ENCODE measurements at places on chromosomes 7 and 10.

DNA sequence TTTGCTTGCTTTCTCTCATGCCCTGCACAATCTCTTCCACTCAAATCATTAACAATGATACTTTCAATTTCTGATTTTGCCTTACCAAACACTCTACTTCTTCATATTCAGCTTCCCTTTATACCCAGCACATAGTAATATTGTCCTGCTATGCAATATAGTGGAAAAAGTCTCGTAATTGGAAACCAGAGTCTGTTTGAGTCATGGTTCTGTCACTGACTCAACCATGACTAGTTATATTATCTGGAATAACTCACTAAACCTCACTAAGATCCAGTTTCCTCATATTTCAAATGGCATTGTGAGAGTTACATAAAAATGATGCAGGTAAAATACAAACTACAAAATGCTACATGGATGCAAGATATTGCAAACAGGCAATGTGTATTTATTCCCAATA lies 98.5 kb upstream of the LRRTM3 start:
- no peak for DNase-seq

DNA sequence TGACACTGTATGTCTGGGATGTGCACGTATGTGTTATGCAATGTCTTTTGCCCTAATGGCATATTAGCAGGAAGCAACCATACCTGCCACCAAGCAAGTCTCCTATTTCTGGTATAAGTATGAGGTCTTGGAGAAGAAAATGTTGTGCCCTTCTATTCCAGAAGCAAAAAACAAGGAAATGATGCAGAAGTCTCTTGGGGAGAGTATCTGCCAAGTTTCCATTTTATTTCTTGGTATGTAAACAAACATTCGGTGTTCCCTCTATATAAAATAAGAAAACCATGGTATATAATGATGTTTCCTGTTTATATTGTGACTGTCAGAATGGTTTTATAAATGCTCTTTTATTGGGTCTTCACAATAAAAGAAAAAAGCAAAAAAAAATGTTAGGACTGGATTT lies 19.3 kb upstream of the MYO3A start:
- no peak for DNase-seq

DNA sequence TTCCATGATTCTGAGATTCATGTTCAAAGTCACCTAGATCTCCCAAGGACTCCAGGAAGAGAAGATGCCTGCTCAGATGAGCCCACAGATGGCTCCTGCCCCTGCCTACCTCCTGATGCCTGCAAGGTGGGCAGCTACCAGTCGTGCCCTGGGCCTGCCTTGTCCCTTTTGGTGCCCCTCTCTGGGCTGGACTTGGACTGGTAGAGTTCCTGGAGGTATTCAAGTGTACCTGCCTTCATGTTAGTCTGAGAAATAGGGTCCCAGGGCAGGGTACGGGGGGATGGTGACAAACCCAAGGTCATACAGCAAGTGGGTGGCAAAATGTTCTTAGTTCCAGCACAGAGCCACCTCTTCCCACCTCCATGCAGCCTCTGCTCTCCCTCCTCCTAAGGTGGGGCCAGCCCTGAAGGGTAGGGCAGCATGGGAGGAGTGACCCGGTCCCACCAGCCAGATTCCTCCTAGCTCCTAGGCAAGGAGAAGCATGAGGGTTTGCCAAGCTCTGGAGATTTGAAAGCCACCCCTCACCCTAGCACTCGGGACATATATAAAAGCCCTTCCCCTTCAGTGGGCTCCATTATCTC lies 80.8 kb upstream of the UNC5B start:
- no peak for DNase-seq

DNA sequence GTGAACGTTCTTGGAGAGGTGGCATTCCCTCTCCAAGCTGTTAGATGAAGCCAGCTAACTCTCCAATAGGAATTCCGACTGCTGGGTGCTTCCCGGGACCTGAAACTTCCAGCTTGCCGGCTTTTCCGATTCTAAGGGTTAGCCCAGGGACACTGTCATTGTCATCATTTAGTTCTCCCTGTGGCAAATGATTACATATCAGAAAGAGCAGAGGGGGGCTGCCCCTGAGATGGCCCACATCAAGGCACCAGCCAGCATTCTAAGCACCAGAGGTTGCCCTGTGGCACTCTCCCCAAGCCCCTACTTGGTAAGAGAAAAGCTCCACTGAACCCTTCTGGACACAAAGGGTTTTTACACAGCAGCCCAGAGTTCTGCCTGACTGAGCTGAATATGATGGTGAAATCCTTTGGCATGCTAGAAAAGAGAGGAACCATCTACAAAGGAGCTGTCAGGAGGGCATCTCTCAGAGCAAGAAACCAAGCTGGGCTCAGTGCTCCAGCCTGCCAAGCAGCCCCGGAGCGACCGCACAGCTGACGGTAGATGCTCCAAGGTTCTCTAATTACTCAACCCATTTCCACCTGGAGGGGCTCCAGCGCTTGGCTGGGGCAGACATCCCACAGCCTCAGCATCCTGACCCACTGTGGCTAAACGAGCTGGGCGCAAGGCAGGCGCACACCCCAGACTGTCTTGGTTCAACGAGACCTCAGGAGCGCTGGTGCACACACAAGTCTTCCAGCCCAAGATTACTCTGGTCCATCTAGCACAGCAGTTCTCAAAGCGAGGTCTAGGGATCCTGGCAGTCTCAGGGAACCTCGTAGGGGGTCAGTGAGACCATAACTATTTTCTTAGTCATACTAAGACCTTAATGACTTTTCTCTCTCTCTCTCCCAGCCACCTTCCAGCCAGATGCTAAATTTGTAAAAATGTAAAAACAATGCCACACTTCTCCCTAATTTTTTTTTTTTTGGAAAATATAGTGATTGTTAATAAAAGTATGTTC lies 160.5 kb downstream of the GFRA1 start:
- no peak for DNase-seq

GRCh38 chr7:143369678-143370651 lies 7.5 kb upstream of the FAM131B start:
- DNase-seq = no peak

DNA sequence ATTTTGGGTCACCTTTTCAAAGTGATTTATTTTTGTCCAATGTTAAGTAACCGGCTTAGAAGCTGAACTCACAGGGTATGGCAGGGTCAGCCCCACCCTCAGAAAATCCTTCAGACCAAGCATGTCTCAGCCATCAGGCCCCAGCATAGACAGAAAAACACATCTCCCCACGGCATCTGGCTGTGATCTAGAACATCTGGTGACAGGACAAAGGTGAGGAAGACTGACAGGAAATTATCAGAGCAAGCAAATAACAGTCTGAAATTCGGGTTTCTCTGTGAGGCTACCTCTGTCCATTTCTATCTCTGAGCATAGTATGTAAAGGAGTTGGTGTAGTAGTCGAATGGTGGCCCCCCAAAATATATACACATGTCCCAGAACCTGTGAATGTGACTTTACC lies 177.0 kb upstream of the C1GALT1 start:
- DNase-seq = no peak

- no peak for DNase-seq
Observed at GRCh38 chr10:103660364-103661197, 167.1 kb downstream of the NEURL1 start.

- DNase-seq = no peak
Observed at GRCh38 chr10:102643336-102644065, 778 bp upstream of the TRIM8 start.

GRCh38 chr10:114911052-114911711 lies 26.8 kb upstream of the TRUB1 start:
- DNase-seq = no peak

GRCh38 chr10:543862-544822 lies 145.3 kb downstream of the DIP2C start:
- DNase-seq = no peak

GRCh38 chr10:132411561-132412253 lies 14.7 kb downstream of the PWWP2B start:
- no peak for DNase-seq

DNA sequence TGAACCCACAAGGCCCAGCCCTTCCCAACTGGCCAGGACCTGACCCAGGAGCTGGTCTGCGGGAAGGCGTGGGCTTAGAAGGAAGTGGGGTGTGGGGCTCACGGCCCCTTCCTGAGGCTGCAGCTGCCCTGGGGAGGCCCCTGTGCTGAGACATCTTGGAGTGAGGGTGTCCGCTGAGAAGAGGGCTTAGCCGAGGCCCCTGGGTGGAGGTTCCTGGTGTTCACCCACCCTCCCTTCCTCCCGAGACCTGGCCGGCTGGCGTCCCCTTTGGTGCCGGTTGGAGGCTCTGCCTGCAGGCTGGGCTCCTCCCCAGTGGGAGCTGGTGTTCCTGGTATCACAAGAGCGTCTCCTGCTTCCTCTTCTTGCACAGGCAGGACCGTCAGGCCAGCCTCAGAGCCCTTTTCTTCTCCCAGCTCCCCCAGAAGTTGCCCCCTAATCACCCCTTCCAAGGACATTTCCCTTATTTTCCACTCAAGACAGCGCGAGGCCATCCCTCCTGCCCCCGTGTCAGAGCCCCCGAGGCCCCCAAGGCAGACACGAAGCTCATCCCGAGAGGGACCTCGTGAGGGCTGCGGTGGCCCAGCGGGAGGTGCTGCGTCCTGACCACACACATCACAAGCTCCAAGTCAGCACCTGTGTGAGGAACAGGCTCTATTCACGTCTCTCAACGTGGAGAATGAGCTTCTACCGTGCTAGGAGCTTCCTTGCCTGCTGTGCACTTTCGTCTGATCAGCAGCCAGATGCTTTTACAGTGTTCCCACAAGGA lies 25.1 kb upstream of the FAM20C start:
- DNase-seq = no peak

DNA sequence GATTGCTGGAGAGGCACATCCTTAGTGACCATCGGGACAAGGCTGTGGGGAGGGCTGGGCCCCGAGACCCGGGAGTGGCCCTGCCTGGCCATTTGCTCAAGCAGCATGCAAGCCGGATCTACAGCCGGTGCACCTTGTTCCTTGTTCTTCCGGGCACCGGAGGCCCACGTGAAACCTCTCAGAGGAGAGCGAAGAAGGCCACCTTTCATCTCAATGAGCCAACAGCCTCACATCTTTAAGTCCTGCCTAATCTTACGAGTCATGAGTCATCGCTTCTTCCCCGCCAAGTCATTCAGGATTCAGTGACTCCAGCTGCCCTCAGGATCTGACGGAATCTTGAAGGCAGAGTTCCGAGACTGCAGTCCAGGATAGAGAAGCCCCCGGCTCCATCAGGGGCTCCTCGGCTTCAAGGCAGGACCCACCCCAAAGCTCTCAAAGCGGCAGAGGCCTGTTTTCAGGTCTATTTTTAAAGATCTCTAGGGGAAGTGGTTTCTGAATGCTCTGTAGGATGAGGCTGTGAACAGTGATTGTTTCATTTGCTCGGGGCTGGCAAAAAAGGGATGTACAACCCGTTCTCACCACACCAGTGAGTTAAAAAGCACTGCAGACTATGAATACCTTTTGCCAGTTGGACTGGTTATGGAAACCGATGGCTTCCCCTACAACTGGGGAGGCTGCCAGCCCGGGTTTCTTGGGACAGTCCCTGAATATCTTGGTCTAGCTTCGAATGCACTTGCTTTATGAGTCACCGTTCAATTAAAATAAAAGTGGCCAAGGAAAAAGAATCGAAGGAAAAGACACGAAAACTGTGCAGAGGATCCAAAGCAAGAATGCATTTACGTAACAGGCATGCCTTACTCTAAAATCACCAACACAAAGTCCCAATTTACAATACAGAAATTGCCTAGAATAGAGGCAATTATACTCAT lies 57.2 kb upstream of the ECHDC3 start:
- peak; percentile 43 for DNase-seq

GRCh38 chr10:119784340-119785067 lies 58.7 kb downstream of the INPP5F start:
- DNase-seq = no peak

GRCh38 chr10:102645388-102645740 lies 1.1 kb downstream of the TRIM8 start:
- no peak for DNase-seq

DNA sequence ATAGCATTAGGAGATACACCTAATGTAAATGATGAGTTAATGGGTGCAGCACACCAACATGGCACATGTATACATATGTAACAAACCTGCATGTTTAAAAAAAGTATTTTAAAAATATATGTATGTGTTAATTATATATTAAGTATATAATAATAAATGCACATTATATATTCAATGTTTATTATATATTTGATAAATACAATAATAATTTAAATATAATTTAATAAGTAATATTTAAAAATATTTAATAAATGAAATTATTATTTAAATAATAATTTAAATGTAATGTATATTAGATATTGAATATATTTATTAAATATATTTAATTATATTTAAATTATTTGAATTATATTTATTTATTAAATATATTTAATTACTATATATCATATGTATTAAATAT lies 661.3 kb upstream of the COBL start:
- no peak for DNase-seq

GRCh38 chr10:29689001-29689400 lies 54.2 kb upstream of the SVIL start:
- DNase-seq = no peak

DNA sequence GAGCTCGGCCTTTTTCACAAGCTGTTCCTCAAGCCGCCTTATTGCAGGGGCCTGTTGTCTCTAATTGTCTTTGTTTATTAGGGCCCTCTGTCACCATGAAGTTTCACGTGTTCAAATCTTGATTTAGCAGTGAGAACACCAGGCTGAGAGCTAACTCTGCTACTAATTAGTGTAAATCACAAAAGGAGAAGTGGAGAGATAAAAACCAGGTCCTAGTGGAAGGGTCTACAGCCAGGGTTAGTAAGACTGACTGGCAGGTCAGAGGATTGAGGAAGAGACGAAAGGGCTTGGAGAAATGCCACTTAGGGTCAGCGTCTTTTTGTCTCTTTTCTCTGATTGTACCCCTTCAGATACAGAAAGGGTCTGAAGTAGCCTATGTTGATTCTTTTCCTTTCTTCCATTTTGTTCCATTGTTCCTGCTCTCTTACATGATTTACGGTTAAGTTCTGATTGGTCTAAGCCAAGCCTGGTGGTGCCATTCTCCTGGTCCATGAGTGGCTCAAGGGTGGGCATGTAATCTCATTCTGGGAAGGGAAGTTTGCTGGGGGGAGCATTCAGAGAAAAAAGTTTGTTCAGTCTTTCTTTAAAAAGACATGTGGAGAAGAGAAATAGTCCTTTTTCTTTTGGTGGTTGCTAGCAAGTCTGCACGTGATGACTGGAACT lies 21.3 kb downstream of the SSMEM1 start:
- no peak for DNase-seq

GRCh38 chr10:59995862-59996261 lies 89.5 kb upstream of the CCDC6 start:
- no peak for DNase-seq

DNA sequence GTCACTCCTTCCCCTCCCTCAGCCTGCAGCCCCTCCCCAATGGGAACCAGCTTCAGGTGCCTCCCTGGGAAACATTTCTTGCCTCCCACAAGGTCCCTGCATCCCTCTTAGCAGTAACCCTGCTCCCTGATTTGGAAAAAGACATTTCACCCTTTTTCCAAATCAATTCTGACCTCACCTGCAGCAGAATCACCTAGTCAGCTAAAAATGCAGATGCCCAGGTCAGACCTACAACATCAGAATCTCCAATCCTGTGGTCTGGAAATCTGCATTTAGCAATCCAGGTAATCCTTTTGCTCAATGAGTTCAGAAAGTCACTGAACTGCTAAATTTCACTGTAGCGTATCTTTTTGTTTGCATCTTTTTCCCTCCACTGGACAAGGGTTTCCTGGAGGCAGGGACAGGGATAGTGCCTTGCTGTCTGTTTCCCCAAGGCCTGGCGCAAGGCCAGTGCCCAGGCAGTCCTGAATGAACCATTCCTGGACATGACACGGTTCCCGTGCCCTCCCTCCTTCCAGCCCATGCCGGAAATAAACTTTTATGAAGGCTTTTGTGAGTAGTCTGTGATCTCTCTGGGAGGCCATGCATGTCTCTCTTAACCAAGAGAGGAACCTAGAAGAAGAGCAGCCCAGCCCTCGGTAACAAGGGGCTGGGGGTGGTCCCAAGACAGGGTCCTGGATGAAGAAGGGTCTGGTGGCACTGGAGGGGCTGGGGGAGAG lies 44.0 kb downstream of the COL13A1 start:
- no peak for DNase-seq

All from activated gamma-delta T cell treated with anti-CD3 and anti-CD28 coated beads, Interleukin-2, amount 50 U/mL, for 16 hours (primary cell).